RPMI7951 (cell line): ENCODE measurements at places on chromosomes 12 and 14. TPM values are rescaled to one million over a fixed set of nuclear protein-coding genes. Genes with fewer than 3 reads are reported as not detected.

GRCh38 chr14:35419429-35419841, 14.9 kb upstream of the NFKBIA start:
- peak; percentile 28 for DNase-seq

DNA sequence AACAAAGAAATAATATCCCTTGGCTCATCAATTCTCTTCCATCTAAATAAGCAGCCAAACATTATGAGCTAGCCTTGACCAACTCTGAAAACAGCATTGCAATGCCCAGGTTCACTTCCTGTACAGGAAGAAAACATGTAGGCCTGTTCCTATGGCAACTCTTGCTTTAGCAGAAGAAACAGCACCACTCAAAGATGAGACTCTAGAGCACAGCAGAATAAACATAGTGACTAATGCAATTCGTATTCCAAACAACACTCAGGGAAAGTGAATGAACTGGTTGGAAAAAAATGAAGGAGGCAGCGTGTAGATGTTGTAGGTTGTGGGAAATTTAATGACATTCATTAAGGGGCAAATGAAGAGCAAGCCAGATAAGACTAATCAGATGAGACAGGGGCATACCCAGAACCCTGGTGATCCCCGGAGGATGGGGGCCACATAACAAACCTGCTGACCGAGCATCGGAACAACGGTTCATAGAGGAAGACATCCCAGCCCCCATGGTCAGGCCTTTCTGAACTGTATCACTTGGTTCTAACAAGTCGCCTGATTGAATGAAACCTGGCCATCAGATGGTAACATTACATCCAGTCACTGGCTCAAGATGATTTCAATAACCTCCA, 9.0 kb downstream of the ARHGDIB start:
- DNase-seq = peak; percentile 89

Gene FGD6
- total RNA-seq = 2.5 and 3.4 TPM in 2 replicates

Gene PFDN5
- 480 and 497 TPM in 2 replicates for total RNA-seq
